ENCODE measurements at places on chromosomes 2 and 18.

DNA sequence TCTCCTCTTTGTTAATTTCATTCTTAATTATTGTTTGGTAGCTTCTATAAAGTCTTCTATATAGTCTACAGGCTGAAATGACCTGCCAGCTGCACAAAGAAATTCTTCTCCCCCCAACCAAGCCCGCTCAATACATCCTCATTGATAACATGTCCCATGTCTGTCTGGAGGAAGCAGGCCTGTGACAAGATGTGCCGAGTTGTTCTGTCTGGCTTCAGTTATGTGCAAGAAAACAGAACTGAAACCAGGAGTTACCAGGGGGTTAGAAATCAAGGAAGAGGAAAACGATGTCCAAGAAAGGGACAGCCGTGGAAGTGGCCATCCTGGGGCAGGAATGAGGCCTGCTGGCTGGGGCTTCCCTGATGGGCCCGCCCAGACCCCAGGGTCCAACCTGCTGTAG is 57.6 kb downstream of the MTCL1 start:
- no peak for DNase-seq

- no peak for DNase-seq
Measured at GRCh38 chr18:44958455-44958854, 277.8 kb downstream of the SETBP1 start.

GRCh38 chr18:49561289-49562193 is at the start of gene LIPG:
Gene LIPG (plus strand): TSS chr18:49562057. CDS start chr18:49562309, 252 bp downstream.
- DNase-seq: peak; percentile 82

- DNase-seq: no peak
Measured at GRCh38 chr2:222576171-222577081, 79.5 kb downstream of the FARSB start.

GRCh38 chr18:33844232-33844631 is 266.2 kb downstream of the ASXL3 start:
- DNase-seq: no peak

- no peak for DNase-seq
Measured at GRCh38 chr2:71006955-71007799, 12.5 kb upstream of the TEX261 start.

- DNase-seq: no peak
Measured at GRCh38 chr2:50724837-50725236, 307.1 kb downstream of the NRXN1 start.

DNA sequence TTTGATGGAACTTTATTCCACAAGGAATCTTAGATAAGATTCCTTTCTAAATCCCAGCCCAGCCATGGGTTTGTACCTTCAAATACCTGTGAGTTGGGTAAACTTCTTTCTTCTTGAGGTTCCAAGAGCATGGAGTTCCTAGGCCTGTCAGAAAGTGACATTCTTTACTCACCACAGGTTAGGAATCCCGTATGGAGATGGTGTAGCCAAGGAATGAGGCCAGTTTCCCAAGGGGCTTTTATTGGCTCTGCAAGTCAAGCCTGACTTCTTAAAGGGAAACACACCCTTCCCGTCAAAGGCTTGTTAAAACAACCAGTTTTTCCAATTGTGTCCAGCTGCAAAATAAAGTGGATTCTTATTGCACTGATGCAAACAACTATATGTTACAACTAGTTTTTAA is 45.8 kb downstream of the STK17B start:
- DNase-seq: peak; percentile 36

GRCh38 chr2:227125506-227125905 is 38.5 kb downstream of the COL4A4 start:
- no peak for DNase-seq

GRCh38 chr18:69484699-69485396 is 84.2 kb downstream of the DOK6 start:
- peak; percentile 49 for DNase-seq

DNA sequence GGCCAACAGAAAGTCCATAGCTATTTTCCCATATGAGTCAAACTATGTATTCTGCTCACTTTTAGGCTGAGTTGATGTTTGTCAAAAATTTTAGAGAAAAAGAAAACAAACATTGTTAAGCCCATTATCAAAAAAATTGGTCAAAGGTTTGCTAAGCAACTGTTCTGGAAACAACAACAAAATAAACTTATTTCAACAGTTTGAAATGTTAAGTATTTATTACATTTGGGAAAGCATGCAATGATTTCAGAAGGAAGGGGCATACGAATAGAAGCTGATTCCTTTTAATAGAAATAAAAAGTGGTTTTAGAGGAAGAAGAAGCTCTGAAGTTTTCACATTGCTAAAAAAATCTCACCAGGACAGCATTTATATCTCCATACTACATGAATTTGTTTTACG is 1837.5 kb upstream of the CELF4 start:
- no peak for DNase-seq

DNA sequence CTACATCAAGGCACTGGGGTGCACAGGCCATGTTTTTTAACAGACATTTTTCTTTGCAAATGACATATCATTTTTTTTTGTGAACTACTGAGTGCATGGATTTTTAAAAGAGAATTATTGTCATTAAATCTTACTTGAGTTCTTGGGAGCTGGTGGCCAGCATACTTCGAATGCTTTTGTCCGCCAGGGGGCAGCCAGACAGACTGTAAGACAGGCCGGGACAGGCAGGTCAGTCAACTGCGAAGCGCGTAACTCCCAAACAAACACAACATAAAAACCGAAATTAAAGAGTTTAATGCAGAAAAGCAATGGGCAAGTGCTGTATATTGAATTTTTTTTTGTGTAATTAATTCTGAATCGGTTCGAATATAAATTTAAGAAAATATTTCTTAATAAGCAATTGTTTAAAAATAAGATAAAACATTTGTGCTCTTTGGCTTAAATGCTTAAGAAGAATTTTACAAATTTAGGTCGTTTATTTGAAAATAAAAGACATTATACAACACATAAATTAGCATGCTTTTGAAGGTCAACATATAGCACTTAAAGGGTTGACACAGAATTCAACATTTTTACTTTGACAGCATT is 142.2 kb upstream of the PXDN start:
- DNase-seq: peak; percentile 87

DNA sequence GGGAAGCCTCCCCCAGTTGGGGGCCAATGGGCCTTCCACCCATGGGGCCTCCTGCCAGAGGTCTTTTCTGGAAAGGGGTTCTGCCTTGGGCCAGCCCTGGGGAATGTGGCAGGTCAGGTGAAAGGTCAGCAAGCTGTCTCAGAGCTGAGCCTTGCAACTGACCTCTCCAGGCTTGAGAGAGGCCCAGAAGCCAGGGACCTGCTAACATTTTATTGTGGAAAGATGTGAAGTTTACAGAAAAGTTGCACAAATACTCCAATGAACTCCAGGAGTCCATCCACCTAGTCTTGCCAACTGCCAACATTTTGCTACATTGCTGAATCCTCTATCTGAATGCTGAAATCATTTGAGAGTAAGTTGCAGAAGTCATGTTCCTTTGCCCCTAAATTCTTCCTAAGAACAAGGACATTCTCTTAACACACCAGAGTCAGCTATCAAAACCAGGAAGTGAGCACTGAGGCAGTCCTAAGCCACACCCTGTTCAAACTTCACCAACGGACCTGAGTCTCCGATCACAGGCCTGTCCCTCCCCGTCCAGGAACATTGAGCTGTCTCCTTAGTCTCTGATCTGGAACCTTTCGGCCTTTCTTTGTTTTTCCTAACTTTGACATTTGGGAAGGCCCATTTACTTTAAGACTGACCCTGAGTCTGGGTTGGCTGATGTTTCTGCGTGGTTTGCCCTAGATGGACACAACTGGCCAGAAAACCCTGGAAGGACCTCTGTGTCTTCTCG is 4.0 kb downstream of the SNORC start:
- no peak for DNase-seq

DNA sequence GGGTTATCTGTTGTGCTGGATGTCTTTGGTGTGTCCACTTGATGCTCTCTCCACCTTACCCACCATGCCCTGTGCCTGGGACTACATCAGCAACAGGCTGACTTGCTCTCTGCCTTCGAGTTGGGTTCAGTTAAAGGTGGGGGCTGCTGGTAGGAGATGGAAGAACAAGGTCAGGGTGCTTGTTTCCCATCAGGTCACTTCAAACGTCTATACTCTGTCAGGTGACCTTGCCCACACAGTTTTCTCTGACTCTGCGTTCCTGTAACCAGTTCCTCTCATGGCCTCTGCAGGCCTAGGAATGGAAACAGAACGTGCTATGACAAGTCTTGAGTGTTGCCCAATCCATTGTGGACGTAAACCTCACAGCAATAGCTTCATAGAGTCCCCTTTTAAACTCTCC is 38.4 kb upstream of the PAPOLG start:
- no peak for DNase-seq

DNA sequence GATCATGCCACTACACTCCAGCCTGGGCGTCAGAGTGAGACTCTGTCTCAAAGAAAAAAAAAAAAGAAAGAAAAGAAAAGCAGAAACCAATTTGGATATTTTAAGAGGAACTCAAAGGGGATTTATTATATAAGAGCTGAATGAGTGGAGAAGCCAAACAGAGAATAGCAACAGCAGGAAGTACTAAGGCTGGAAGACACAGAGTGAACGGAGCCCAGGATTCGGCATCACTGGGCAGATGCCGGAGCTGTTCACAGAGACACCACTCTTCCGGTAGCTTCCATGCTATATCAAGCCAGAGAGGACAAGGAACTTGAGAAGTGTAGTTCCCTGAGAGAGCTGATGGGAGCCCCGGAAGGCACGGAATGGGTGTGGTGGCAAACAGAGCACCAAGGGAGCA is 47.0 kb upstream of the CABLES1 start:
- DNase-seq: no peak

- DNase-seq: no peak
Measured at GRCh38 chr18:3111523-3112240, 98.7 kb upstream of the LPIN2 start.

- peak; percentile 46 for DNase-seq
Measured at GRCh38 chr2:3959372-3959771, 256.0 kb downstream of the DCDC2C start.

DNA sequence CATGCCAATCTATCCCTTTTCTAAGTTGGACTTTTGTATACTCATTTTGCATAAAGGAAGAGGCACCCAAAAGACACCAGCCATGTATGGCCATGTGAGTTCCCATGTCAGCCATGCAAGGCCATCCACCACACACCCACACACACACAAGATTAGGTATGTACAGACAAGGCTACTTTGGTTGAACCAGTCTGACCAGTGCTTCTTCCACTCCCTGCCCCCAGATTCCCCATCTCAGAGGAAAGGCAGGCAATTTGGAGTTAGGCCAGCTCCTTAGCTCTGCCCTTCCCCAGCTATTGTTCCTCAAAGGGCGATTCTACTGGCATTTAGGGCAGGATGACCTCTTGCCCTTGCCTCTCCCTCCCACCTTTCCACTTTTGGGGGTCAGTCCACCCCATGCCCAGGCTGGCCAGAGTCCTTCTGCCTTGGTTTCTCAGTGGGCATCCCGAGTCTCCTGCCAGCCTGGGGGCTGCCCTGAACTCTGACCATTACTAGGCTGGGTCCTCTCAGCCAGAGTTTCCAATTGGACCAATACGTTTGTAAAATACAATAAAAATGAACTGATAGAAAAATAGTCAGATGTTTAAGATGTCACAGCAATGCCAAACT is 101.1 kb downstream of the ZBTB7C start:
- no peak for DNase-seq

DNA sequence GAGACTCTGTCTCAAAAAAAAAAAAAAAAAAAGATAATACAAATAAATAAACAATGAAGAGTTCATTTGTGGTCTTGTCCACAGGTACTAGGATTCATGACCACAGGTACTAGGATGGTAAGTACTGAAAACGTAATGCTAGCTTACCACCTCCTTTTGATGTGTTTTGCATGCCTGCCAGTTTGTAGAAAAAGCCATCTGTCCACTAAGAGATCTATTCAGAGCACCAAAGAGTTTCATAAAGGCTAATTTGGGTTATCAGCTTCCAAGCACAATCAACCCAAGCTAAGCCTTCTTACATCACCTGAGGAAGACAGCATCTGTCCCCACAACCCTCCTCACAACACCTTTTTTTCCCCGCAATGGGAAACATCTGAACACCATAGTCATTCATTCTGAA is 477.2 kb downstream of the ZEB2 start:
- DNase-seq: no peak

GRCh38 chr2:68387408-68388350 is 22.6 kb downstream of the PLEK start:
- DNase-seq: no peak

GRCh38 chr18:13232971-13233786 is 14.6 kb downstream of the LDLRAD4 start:
- DNase-seq: no peak

DNA sequence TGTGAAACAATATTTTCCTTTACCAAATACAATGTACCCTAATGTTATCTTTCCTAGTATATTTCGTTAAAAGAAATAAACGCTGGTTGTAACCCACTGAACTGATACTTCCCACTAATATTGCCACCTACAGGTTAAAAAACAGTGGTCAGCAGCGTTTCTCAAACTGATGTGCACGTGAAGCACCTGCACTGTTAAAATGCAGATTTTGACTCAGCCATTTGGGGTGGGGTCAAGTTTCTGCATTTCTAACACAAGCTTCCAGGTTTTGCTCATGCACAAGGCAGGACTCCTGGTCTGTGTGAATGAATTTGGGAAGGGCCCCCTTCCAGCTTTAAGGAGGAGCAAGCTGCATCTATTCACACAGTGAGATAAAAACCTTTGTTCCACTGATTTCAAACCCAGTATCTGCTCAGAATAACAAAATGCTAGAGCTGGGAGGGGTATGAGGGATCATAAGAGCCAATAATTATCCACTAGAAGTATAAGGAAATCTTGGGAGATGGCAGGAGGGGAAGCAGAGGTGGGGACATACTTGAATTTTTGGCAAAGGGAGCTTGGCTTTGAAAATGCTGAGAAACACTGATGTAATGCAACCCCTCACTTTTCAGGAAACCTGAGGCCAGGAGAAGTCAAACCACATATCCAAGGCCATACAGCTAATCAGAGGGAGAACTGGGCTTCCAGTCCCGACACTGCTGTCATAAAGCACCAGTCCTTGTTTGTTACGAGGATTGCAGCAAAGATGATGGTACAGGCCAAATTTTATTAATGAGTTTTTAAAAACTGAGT is 116.2 kb downstream of the RBMS1 start:
- DNase-seq: no peak
